ENCODE measurements at places on chromosomes 2 and 18. TPM values are rescaled to one million over a fixed set of nuclear protein-coding genes. Genes with fewer than 3 reads are reported as not detected.

GRCh38 chr2:45028276-45028675, 19.0 kb upstream of the SIX2 start:
- no peak for DNase-seq

- DNase-seq = no peak
Observed at GRCh38 chr18:48252525-48252924, 156.7 kb downstream of the ZBTB7C start.

DNA sequence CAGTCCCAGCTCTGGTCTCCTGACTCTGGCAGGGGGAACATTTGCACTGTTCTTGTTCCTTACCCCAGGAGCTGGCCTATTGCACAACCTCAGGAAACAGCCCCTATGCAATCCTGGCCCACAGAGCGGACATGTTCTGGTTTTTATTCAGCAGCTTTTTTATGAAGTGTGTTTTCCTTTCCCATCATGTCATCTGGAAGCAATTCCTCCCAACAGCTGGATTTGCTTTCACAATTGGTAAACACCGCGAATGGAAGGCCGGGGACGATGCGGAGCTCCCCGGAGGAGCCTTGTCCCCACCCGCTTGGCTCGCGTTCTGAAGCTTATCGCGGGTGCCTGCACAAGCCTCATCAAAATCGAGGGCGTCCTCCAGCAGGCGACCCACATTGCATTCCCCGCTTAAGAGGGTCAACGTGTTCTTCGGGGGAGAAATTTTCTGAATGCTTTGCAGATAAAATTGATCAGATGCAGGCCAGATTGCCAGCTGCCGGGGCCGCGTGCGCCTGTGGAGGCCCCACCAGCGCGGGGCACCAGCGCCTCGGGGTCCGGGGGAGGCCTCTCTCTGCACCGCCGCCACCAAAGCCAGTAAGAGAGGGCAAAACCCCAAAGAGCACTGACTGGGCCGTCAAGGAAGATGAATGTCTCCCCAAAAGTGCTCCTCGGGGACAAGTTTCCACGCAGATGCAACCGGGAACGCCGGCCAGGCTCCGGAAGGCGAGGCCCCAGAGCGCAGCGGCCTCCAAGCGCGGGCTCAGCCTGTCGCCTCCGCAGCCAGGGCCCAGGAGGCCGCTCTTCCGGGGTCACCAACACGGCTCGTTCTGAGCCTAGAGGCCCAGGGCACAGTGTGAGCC, 60.3 kb upstream of the SP3 start:
- DNase-seq = peak; percentile 95

- DNase-seq = no peak
Observed at GRCh38 chr18:28158083-28158581, 18.8 kb downstream of the CDH2 start.

Gene RUFY4
- total RNA-seq = 0.12 TPM

Gene KCNG2
- not detected for total RNA-seq

Gene GREB1L
- total RNA-seq = 19.1 TPM

GRCh38 chr2:165645930-165646831, 147.9 kb downstream of the GALNT3 start:
- no peak for DNase-seq

Gene CDH20
- 0.41 TPM for total RNA-seq

Gene ZNF519
- 1.7 TPM for total RNA-seq
